ENCODE measurements at places on chromosomes 5 and 9.

GRCh38 chr5:11177999-11178711, 417.1 kb upstream of the DAP start:
- DNase-seq = no peak

DNA sequence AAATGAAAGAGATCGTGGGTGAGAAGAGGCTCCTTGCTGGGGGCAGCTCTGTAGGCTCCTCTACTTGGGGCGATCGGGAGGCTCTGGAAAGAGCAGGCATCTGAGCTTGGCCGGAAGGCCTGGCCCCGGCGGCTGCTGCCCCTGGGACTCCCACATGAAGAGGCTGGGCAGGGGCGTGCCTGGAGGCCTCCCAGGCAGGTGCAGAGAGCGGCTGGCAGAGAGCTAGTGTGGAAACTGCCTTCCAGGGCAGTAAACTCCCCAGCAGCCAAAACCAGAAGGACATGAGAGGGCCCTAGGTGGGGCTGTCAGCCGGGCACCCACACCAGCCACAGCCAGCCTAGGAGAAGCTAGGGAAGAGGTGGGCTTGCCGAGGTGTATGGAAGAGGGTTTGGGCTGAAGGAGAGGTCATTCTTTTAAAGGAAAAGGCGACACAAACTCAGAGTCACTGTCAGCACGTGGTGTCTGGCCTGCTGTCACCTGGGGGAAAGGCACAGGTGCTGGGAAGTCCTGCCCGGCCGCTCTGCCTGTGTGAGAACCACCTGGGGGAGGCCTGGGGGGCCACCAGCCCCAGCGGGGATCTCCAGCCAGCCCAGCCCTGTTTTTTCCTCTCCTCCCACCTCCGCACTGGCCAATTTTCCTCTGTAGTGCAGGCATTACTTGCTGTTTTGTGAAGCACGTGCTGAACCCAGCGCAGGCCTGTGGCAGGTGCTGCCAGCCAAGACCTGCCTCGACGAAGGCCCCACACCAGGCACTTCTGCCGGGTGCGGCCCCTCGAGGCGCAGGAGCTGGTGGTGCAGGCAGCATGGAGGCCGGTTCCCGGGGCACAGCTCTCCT, 44.8 kb upstream of the EGFL7 start:
- DNase-seq = no peak

GRCh38 chr9:132551556-132551955, 30.9 kb upstream of the BARHL1 start:
- no peak for DNase-seq

DNA sequence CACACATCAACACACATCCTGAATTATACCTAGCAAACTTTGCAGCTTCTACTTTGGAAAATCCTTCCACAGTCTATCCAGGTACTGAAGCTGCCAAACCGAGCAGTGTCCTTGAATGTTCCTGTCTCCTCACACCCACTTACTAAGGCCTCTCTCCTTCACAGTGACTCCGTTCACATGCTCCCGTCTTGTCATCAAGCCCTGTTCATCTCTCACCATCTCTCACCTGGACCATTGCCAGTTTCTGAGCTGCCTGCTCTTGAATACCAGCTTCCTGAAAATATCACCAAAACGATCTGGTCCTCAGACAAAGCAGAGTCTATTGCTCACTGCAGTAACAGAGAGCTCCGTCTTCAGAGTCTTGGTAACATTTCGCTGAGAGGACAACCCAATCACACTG, 57.4 kb downstream of the GCNT1 start:
- DNase-seq = no peak

- no peak for DNase-seq
Measured at GRCh38 chr9:106969696-106970095, 106.7 kb downstream of the ZNF462 start.

DNA sequence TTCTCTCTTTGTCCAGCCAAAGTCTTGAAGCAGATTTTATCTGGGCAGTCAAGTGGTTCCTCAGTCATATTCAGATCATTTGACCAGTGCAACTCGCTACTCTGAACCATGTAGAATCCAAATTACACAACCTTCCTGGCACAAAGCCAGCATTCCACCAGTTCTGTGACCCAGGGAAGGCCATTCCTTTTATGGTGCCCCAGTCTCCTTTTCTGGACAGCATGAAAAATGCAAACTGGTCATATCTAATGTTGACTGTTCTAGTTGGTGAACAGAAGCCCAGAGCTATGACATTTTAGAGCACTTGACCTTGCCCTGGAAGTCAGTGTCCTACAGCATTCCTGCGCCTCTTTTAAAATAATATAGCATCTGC, 364.6 kb downstream of the BRINP1 start:
- peak; percentile 71 for DNase-seq

GRCh38 chr5:139954462-139954861, 88.6 kb downstream of the NRG2 start:
- no peak for DNase-seq

GRCh38 chr5:98698359-98698758, 75.1 kb upstream of the RGMB start:
- DNase-seq = no peak

DNA sequence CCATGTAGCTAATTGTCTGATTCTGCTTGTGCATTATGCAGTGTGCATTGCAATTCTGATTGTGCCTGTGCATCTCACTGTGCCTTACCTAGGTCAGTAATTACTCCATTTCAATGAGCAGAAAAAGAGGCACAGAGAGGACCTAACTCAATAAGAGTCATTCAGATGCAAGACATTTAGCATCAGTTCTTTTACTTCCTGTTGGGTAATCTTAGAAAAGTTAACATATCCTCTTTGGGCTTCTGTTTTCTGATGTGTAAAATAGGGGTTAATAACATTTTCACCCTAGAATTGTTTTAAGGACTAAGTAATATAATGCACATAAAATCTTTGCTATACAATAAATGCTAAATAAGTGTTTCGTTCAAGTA, 7.0 kb upstream of the DCTN4 start:
- DNase-seq = no peak

- no peak for DNase-seq
Measured at GRCh38 chr9:112489039-112489546, 2.5 kb downstream of the KIAA1958 start.

DNA sequence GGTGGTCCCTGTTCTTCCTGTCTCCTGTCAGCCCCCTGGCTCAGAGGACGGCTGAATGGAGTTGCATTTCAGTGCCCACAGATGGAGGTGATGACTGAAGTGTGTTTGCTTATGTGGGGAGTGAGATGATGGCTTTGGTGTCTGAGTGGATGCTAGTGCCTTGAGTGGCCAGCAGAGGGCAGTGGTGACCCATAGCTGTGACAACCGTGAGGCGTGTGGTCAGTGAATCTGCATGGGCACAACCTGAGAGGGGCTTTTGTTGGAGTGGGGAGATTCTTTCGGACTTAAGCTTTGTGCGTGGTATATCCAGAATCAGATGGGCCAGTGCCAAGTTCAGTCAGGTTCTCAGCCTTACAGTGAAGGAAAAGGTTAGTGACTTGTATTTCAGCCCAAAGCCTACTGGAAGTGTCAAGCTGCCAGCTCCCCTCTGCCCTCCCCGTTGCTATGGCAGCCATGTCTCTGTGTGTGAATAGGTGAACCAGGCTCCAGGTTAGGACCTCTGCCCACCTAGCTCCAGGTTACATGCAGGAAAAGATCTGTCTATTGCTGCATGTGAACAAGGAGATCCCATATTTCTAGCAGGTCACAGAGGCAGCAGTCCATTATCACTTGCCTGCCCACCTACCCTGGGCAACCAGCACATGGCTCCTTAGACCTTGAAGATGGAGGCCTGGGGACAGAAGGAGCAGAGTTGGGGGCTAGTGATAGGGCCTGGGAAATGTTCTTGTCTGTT, 14.7 kb upstream of the CXXC5 start:
- DNase-seq = peak; percentile 84
